ENCODE measurements at places on chromosomes 7 and 10.

DNA sequence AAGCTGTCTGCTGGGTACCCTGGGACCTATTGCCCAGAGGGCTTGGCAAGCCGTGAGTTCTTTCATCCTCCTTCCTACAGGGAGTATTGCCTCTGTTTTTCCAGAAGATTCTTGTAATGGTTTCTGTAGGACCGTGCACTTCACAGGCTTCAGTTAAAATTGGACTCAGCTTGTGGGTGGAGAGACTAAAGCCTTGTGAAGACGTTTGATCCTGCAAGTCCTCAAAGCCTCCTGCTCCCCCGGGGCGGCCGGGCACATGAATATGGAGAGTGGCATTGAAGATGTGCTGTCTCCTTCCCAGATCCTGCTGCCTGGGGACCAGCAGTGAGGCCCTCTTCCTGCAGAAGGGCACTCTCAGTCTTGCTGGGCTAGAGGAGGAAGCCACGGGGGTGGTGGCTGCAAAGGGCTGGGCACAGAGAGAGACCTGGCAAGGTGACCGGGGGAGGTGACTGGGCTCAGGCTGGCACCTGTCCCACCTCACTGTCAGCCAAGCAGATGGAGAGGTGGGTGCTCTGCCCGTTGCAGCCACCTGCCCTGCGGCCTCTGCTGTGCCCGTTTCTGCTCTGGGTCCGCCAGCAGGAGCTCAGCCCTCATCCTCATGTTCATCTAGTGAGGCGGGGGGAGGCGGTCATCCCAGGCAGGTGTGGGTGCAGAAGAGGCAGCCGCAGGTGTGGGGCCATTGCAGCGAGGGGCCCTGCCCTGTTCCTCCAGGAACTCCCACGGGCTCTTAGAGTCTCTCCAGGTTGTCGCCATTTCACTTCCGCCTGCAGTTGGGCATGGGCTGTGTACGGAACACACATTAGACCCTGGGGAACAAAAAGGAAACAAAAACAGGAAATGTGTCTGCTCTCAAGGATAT is 55.7 kb downstream of the TMEM209 start:
- DNase-seq, result no peak

- DNase-seq, result no peak
Measured at GRCh38 chr10:103921750-103922195, 3.8 kb upstream of the STN1 start.

DNA sequence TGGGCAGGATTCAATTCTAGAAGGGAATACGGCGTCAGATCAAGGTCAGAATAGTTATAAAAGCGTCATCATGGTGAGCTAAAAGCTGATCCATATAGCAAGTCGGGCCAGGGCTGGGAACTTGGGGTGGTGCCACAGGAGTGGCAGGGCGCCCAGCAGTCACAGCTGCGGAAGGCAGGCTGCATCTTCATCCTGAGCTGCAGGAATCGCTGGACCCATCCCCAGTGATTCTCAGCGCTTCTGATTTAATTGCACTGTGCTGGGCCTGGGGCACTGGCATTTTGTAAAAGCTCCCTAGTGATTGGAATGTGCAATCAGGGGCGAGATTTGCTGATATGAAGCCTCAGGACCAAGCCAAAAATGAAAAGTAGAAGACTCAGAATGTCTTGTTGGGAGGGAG is 135.3 kb downstream of the CTTNBP2 start:
- DNase-seq, result no peak

GRCh38 chr7:111531993-111532392 is 30.3 kb downstream of the IMMP2L start:
- no peak for DNase-seq

DNA sequence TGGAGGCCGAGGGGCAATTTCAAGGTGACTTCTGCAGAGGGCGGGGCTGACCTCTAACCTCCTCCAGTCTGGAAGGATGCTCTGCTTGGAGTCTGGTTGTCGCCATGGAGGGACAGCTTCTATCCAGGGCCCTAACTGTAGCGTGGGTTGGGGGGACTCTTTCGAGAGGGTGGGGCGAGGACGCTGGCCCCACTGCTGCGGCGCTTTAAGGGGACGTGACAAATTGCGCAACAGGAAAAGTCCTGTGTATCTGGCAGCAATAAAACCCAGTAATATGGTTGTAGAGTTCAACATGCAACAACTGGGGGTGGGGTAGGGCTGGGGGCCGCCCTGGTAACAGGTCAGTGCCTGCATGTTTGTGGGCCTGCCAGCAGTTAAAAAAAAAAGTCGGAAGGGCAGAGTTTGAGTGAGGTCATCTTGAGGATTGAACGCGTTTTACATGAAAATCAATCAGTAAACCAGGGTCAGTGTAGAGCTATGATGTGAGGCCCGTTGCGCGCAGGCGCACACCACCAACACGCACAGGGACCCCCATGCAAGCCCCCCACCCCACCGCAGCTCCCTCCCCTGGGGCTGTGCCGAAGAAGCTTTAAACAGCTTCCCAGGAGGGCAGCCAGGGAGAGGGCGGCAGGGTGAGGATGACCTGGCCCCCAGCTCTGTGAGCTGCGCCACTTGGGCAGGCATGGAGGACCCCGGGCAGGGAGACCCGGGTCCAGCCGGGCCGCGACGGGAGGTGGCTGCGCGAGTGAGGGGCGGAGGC is 4.3 kb downstream of the SHH start:
- DNase-seq, result no peak

GRCh38 chr10:43267811-43268210 is 946 bp upstream of the RASGEF1A start:
- DNase-seq, result no peak

- DNase-seq, result no peak
Measured at GRCh38 chr7:32256376-32256775, 186.2 kb upstream of the PDE1C start.

- DNase-seq, result no peak
Measured at GRCh38 chr7:23021596-23021995, 7.7 kb upstream of the HYCC1 start.

- no peak for DNase-seq
Measured at GRCh38 chr7:102450242-102450641, 14.4 kb downstream of the ALKBH4 start.

- DNase-seq, result no peak
Measured at GRCh38 chr10:48934672-48935501, 4.8 kb downstream of the LRRC18 start.

- DNase-seq, result no peak
Measured at GRCh38 chr7:70372768-70373515, 759.0 kb upstream of the GALNT17 start.

GRCh38 chr10:60237977-60238758 is 151.5 kb downstream of the ANK3 start:
- DNase-seq, result peak; percentile 27

All from NT2/D1 (cell line).